ENCODE measurements at places on chromosomes 1 and 21. TPM values are rescaled to one million over a fixed set of nuclear protein-coding genes. Genes with fewer than 3 reads are reported as not detected.

GRCh38 chr1:41611932-41612450 is 127.5 kb upstream of the EDN2 start:
- no peak for DNase-seq

Gene SYT14
- total RNA-seq: not detected

GRCh38 chr1:228798035-228798434 is 62.8 kb downstream of the RHOU start:
- no peak for DNase-seq

DNA sequence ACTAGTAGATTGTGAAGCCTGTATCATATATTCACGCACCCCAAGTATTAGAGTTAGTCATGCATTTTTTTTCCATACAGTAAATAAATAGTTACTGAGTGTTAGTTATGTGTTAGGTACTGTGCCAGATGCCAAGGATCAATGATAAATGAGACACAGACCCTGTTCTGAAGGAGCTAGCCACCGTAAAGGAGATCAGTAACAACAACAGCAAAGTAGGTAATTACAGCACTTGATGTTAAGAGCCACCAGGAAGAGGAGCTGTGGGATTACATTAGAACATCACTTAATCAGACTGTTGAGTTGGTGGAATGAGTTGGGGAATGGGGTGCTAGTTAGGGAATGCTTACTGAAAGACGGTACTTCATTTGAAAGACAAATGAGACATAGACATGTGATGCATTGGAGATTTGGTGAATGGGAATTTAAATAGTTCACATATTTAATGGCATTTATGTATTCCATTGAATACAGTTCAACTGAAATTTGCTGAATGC is 21.0 kb downstream of the PRKAA2 start:
- no peak for DNase-seq

DNA sequence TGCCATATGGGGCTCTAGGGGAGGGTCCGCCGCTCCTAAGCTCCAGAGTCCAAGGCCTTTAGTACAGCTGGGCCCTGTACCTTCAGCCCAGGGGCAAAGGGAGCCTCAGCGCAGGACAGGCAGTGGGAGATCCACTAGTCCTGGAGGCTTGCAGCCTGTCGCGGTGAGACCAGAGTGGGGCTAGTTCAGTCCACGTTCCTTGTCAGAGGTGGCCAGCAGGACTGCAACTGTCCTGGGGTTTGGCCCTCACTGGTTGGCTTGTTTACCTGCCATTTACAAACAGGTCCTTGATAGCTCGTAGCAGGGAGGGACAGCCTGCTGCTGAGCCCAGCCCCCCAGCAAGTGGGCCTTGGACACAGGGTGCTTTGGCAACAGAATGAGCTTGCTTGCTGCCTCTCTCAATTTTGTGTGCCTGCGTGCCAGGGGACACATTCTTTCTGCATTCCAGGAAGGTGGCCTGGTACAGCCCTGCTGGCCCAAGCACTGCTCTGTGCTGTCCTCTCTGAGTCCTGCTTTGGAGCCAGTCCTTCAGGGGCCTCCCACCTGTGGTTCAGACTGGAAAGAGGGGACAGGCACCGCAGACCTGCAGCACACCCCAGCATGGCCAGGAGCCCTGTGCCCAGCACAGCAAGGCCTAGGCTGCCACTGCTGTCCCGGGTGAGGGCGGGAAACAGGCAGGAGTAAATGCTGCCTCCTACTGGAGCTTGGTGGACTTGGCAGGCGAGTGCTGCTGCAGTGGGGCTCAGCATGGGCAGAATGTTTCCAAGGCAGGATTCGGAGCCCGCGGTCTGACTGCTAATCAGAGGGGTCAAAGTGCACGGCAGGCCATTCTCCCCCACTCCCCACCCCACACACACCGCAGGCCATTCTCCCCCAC is 15.2 kb downstream of the H6PD start:
- peak; percentile 81 for DNase-seq

- no peak for DNase-seq
These were observed 783.2 kb upstream of the NEGR1 start for GRCh38 chr1:73065339-73066041.

Gene AKNAD1
- total RNA-seq: not detected

GRCh38 chr1:26706315-26706714 is 10.5 kb downstream of the ARID1A start:
- DNase-seq: no peak

DNA sequence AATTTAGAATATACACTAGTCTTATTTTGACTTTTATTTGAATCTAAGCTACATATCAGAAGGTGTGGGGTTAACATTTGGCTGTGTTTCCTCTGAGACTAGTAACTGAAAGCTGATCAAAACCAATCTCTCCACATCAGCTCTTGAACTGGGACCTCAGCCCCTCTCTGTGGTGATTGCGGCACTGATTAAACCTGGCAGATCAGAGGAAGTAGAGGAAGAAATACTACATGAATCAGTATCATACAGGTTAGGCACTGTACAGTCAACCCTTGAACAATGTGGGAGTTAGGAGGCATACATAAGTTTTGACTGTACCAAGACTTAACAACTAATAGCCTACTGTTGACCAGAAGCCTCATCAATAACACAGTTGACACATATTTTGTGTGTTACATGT is 122.5 kb upstream of the C1orf87 start:
- no peak for DNase-seq

DNA sequence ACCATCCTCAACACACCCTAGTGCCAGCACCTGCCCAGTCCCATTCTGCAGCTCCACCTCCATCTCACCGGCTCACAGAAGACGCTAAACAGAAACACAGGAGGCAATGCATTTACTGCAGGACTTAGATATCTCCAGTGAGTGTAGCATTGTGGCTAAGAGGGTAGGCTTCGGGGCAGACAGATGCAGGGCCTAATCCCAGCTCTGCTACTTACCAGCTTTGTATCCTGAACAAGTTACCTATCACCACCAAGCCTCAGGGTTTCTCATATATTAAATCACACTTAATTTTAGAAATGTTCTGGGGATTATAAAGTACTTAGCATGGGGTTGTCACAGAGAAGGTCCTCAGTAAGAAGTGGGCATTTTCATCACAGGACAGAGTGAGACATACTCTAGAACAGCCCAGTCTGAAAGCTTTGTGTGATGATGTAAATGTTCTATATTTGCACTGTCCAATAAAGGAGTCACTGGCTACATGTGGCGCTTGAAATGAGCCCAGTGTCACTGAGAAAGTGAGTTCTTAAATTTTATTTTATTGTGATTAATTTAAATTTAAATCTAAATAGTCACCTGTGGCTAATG is 149.3 kb upstream of the C8B start:
- DNase-seq: no peak

- no peak for DNase-seq
These were observed 5.2 kb downstream of the KCNJ10 start for GRCh38 chr1:160064746-160065145.

Gene FOXD3
- 0.52 TPM for total RNA-seq

DNA sequence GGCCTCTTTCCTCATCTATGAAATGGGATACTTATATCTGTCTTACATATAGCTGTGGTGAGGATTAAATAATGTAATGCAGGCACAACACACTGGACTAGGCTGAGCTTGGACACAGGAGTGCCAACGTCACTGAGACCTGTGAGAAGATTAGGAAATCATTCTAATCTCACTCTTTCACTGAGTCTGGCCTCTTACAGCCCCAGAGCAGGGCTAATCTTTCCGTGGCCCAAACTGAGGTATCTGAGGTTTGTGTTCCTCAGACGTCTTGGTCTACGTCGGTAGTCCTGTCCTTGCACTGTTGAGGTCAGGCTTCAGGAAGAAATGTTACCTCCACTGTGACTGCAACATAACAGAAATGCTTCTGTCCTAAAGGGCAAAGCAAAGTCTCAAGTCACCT is 22.6 kb upstream of the A3GALT2 start:
- no peak for DNase-seq

Gene SPRR2F
- not detected for total RNA-seq

Gene S100A12
- 4.4 TPM for total RNA-seq

Gene OR6N1
- total RNA-seq: not detected

- DNase-seq: peak; percentile 66
These were observed 619 bp downstream of the BCL9 start for GRCh38 chr1:147541672-147542568.

GRCh38 chr1:32981003-32981901 is 16.6 kb upstream of the RNF19B start:
- no peak for DNase-seq

- DNase-seq: no peak
These were observed 177.1 kb downstream of the HHAT start for GRCh38 chr1:210505601-210506496.

DNA sequence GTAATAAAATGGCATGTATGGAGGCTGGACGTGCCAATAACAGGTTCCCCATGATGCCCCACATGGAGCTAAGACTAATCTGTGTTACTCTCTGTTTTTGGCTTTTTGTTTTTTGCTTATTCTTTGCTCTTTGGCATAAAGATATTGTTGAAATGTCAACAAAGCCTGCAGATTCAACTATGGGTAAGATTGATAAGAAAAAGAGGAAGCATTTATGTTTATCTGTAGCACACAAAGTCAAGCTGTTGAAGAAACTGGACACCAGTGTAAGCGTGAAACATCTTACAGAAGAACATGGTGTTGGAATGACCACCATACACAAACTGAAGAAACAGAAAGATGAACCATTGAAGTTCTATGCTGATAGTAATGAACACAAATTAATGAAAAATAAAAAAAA is 402.7 kb downstream of the LTN1 start:
- no peak for DNase-seq

Gene ZNF695
- not detected for total RNA-seq

Gene PDE9A
- 11.8 TPM for total RNA-seq

- no peak for DNase-seq
These were observed 362.2 kb downstream of the SRGAP2C start for GRCh38 chr1:121546830-121547591.

GRCh38 chr1:3545363-3546047 is 65.8 kb downstream of the MEGF6 start:
- no peak for DNase-seq

GRCh38 chr1:228168563-228169270 is 3.1 kb downstream of the IBA57 start:
- peak; percentile 48 for DNase-seq

DNA sequence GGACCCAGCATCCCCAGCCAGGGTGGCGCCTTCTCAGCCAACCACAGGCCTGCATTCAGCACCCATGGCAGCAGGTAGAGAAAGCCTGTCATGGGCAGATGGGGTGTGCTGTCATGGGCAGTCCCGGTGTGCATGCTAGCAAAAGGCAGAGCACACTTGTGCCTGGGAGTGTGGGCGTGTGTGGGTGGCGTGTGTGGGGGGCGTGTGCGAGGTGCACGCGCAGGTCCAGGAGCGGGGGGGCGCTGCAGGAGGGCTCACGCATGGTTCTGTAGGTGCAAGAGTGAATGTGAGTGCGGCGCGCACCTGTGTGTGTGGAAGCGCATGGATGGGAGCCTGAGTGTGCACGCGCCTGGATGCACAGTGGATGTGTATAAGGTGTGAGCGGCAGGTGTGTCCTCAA is 137.2 kb downstream of the CASZ1 start:
- no peak for DNase-seq

GRCh38 chr1:216750031-216750627 is 26.9 kb upstream of the ESRRG start:
- no peak for DNase-seq

- DNase-seq: no peak
These were observed 166.4 kb upstream of the PROX1 start for GRCh38 chr1:213821175-213821942.

DNA sequence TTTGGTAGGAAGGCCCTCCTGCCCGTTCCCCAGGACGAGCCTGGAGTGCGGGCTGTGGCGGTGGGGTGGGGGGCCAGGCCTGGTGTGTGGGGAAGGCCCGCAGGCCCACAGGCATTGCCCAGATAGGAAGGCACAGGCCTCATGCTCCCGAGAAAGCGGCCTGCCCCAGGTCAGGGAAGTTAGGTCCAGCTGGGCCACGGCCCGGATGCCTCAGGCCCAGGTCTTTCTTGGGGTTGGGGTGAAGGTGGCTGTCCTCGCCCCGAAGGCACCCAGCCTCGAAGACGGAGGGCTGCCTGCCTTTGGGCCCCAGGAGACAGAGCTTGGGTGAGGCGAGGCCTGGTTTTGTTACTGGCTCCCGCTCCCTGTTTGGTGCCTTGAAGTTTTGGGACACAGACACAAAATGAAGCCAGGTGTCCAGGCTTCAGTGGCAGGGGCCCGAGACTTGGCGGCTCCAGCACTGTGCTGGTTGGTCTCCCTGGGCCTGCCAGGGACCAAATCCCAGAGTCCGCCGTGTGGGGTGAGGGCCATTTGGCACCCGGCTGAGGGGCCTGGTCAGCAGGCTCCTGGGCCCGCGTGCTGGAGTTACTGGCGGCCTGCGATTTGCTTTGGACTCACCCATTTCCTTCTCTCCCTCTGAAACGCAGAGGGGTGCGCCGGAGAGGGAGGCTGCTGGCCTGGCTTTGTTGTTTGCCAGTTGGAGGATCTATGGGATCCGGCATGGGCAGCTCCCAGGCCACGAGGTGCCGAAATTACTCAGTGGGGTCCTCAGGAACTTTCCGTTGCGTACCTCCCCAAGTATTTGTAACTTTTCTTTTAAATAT is 2.0 kb downstream of the SKI start:
- DNase-seq: peak; percentile 85

Gene ADAMTS4
- total RNA-seq: 78.9 TPM

Gene CACNA1S
- not detected for total RNA-seq

Gene CALML6
- 1.1 TPM for total RNA-seq

DNA sequence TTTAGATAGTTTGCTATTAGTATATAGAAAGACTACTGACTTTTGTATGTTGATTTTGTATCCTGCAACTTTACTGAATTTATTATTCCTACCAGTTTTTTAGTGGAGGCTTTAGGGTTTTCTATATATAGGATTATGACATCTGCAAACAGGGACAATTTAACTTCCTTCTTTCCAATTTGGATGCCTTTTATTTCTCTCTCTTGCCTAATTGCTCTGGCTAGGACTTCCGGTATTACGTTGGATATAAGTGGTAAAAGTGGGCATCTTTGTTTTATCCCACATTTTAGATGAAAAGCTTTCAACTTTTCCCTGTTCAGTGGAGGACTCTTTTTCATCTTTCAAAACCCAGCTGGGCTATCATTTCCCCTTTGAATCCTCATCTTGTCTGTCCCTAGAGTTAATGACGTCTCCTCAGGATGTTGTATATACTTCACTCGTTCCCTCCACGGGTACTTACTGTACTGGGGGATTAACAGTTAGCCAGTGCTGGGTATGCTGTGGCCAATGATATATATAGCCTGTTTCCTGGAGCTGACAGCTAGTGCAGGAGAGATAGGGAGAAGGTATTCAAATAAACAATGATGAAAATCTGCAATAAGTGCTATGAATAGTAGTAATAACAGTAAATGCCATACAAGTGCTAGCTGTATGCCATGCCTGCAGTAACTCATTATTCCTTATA is 9.8 kb downstream of the ACOT11 start:
- no peak for DNase-seq

- no peak for DNase-seq
These were observed 35.8 kb upstream of the C1orf105 start for GRCh38 chr1:172384656-172385055.

- DNase-seq: no peak
These were observed 9.5 kb upstream of the ID3 start for GRCh38 chr1:23568608-23569383.

Gene NEGR1
- 26.7 TPM for total RNA-seq

GRCh38 chr1:70044832-70045231 is 160.5 kb downstream of the LRRC40 start:
- no peak for DNase-seq

GRCh38 chr1:171716616-171717015 is 25.2 kb downstream of the VAMP4 start:
- no peak for DNase-seq

Gene KCNE2
- total RNA-seq: 1.7 TPM

Gene KISS1
- total RNA-seq: not detected

GRCh38 chr1:226874579-226875425 is 4.4 kb downstream of the PSEN2 start:
- DNase-seq: no peak

- no peak for DNase-seq
These were observed 177.3 kb upstream of the TMEM51 start for GRCh38 chr1:14976256-14976655.

- DNase-seq: no peak
These were observed 7.1 kb downstream of the DMRTA2 start for GRCh38 chr1:50416150-50416527.
